ENCODE measurements at places on chromosomes 16 and 17.

DNA sequence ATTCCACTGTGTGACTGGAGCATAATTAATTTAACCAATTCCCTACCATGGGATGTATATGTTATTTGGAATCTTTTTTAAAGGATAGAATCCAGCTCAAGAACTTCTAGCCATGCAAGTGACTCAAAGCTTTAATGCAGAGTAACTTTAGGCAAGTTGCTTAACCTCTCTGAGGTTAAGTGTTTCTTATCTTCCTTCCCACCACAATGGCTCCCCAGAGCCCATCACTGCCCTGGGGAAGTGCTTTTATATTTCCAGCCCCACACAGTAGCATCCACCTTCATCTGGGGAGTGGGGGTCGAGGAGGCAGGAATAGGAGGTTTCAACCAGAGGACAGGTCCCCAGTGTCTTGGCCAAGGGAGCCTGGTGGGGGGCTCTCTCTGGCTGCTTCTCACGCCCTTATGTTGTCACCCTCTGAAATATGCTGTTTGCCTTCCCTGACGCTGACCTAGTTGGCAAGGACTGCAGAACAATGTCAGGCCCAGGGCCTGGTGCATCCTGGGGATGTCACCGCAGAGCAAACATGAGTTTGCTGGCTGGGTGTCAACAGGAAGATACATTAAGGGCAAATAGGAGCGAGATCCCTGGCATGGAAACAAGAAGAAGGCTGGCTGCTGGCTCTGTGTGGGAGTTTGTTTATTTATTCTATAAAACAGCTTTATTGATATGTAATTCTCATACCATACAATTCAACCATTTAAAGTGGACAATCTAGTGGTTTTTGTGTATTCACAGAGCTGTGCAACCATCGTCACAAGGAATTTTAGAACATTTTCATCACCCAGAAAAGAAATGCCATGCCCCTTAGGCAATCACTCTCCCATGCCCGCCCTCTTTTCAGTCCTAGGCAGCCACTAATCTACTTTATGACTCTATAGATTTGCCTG, 46.6 kb upstream of the WSB1 start:
- DNase-seq: no peak

- no peak for DNase-seq
These were observed 170.4 kb downstream of the SALL1 start for GRCh38 chr16:50980666-50981065.

DNA sequence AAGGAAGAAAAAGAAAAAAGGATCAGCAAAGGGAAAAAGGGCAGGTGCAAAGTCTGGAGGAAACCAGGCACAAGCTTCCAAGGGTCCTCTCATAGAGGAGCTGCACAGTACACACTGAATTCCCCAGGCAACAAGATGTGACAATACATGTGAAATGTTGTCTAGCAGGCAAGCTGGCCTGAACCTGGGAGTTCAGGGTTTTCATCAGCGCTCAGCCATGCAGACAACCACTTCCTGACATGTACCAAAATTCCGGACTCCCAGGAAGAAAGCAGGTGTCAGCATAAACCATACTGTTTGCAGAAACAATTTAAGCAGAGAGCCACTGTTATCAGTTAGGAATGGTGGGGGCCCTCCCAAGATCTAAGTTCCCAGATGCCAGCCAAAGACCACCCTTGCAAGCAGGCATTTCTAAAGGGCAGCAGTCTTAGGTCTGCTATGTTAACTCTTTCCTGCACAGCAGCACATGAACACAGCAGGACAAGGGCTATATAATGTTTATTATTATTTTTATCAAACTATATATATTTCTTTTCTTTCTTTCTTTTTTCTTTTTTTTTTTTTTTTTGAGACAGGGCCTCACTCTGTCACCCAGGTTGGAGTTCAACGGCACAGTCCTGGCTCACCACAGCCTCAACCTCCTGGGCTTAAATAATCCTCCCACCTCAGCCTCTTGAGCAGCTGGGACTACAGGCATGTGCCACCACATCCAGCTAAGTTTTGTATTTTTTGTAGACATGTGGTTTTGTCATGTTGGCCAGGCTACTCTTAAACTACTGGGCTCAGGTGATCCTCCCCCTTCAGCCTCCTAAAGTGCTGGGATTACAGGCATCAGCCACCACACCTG, 10.1 kb downstream of the TK2 start:
- no peak for DNase-seq

DNA sequence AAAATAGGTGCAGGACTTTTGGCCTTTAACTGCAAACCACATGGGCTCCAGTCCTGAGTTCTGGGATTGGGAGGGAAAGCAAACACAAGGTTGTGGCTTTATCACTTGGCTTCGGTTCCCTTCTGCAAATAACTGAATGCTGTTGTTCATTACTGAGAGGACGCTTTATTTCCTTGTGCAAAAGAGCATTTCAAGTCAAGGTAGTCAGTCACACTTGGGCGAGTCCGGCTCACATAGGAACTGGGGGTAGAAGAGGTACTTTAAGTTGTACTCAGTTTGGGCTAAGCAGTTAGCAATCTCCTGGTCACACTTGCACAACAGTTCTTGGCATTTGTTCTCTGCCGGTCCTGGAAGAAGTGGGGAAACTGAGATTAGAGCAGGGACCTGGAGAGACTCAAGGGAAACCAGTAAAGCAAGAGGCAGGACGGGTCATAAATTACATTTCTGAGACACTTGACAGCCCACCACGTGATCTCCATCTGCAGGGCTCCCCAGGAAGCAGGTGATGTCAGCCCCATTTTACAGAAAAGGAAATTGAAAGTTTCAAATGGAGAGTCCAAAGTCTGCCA, 21.6 kb downstream of the PLA2G10 start:
- no peak for DNase-seq

GRCh38 chr17:49393491-49394255, 21.0 kb downstream of the PHB1 start:
- DNase-seq: peak; percentile 13

GRCh38 chr16:53216798-53217197, 162.0 kb downstream of the CHD9 start:
- no peak for DNase-seq

- DNase-seq: no peak
These were observed 299.3 kb downstream of the SOX9 start for GRCh38 chr17:72419866-72420774.

DNA sequence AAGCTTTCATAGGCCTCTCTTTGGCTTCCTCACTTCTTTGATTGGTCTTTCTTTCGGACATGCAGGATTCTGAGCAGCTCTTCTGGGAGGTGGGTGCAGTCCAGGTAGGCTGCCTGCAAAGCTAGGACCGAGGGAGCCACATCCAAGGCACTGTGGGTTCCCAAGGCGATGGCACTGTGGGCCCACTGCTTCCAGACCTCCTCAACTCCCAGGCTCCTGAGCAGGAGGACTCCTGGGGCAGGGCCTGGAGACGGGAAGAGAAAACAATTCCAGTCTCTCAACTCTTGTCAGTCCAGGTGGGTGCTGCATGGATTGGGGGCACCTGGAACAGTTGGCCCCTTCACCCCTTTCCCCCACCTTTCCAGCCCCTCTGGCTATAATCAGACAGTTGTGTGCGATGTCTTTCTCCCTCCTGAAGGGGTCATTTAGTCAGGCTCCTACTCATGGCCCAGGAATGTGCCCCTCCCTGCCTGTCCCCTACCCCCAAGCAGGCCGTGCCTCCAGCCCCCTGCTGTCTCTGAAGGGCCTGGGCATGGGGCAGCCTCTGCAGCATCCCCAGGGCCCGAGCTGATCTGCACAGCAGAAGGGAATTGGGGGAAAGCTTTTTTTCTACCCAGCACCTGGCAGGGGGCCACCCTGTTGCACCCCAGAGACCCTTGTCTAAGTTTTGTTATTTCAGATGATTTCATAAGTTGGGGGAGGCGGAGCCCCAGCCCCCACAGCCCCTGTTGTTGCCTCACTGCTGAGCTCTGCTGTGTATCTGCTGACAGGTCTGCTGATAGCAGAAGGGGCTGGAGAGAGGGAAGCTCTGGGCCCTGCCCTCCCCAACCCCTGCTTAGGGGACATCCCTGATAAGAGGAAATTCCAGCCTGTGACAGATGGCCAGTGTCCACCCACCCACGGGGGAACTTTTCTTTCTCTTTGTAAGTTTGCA, 330.3 kb downstream of the SEC14L1 start:
- no peak for DNase-seq

- DNase-seq: peak; percentile 89
These were observed at the start of gene RAB37 for GRCh38 chr17:74736513-74737298. Gene RAB37, plus strand, starts transcription at chr17:74737256. Its CDS starts 17 bp downstream, at chr17:74737273.

DNA sequence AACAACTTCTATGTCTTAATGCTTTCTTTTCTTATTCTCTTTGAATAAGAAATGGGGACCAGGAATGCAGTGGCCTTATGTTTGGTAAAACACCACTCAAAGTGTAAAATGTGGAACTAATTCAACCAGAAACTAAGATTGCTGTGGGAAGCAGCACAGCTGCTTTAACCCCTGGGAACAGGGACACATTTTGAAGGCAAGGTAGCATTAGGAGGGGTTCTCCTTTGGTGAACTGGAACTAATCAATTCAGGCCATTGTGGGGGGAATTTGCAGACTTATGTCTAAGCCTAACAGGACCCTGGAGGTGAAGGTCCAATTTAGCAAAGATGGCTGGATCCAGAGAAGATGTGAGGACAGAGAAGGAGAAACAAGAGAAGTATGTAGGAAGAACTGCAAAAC, 256.1 kb downstream of the ZFHX3 start:
- no peak for DNase-seq

GRCh38 chr17:64448665-64449512, at the start of gene MILR1:
Gene MILR1, plus strand, starts transcription at chr17:64449115. Its CDS starts 54 bp downstream, at chr17:64449169.
- DNase-seq: no peak

DNA sequence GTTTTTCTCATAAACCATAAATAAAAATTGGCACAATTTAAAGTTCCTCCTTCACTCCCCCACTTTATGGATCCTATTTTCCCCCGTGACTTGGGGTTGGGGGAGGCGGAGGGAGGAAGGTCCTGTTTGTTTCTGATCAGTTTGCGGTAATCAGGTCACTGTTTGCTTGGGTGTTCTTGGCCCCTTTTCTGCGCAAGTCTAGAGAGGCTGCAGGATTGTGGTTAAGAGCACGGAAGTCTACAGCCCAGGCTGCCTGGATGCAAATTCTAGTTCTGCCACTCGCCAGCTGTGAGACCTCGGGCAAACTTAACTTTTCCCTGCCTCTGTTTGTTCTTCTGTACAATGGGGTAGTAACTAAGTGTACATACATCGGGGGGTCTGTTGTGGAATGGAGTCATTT, 12.1 kb downstream of the ATP2C2 start:
- no peak for DNase-seq

- DNase-seq: no peak
These were observed 31.0 kb downstream of the SOX9 start for GRCh38 chr17:72151565-72152386.

GRCh38 chr16:78444-79150, 572 bp downstream of the MPG start:
- no peak for DNase-seq

GRCh38 chr16:1416521-1416941, 2.0 kb upstream of the UNKL start:
- DNase-seq: no peak

DNA sequence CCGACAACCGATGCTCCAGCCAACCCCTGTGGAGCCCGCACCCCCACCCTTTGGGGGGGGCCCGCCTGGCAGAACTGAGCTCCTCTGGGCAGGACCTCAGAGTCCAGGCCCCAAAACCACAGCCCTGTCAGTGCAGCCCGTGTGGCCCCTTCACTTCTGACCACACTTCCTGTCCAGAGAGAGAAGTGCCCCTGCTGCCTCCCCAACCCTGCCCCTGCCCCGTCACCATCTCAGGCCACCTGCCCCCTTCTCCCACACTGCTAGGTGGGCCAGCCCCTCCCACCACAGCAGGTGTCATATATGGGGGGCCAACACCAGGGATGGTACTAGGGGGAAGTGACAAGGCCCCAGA, 17.9 kb downstream of the NGFR start:
- peak; percentile 82 for DNase-seq

- no peak for DNase-seq
These were observed 254.8 kb upstream of the TBX2 start for GRCh38 chr17:61144617-61145564.

DNA sequence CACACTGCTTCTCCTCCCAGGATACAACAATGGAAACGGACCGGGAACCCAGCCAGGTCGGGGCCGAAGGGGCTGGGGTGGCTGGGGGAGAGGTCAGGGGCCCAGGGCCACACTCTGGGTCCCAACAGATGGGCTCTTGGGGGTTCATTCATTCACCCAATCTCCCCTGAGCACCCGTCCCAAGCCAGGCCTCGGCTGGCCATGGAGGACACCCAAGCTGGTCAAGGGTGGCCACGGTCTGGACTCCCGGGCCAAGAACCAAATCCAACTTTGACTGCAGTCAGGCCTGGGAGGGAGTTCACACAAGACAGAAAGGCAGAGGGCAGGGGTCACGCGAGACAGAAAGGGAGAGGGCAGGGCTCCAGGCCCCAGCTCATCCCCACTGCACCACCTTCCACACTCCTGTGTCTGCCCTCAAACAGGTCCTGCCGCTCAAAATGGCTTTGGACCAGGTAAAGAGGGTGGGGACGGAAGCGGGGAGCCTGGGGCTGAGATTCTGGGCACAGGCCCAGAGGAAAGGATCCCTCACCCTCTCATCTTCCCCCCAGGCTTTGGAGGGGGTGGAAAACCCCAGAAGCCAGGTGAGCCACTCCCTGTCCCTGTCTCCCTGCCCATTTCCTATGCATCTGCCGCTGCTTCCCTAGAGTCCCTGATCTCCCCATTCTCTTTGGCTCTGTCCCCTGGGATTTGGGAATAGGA, 12.3 kb upstream of the PKMYT1 start:
- no peak for DNase-seq

- DNase-seq: no peak
These were observed 1.8 kb downstream of the ATP2A3 start for GRCh38 chr17:3962217-3962964.

DNA sequence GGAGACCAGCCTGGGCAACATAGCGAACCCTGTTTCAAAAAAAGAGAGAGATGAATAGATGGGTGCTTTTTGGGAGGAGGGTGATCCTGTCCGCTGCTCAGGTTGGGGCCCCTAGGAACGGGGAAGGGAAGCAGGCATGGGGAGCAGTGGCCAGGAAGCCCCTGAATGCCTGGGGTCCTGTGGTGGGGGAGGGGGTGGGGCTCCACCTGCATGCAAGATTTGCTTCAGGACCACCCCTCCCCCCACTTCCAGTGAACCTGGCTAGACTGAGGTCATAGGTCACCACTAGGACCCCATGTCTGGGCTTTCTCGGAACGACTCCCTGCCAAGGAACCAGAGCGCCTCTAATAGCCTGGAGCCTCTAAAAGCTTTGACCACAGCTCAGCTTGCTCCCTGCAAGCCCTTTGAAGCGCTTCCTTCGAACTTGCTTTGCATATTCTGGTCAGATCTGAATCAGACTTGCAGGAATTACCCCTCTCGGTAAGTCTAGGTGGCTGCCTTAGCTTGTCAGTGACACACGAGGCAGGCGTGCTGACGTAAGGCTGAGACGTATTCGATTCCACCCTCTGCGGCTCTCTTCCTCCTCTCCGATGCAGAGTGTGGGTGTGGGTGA, 3.7 kb downstream of the SOCS3 start:
- no peak for DNase-seq
